ENCODE measurements at places on chromosomes 16 and 17.

DNA sequence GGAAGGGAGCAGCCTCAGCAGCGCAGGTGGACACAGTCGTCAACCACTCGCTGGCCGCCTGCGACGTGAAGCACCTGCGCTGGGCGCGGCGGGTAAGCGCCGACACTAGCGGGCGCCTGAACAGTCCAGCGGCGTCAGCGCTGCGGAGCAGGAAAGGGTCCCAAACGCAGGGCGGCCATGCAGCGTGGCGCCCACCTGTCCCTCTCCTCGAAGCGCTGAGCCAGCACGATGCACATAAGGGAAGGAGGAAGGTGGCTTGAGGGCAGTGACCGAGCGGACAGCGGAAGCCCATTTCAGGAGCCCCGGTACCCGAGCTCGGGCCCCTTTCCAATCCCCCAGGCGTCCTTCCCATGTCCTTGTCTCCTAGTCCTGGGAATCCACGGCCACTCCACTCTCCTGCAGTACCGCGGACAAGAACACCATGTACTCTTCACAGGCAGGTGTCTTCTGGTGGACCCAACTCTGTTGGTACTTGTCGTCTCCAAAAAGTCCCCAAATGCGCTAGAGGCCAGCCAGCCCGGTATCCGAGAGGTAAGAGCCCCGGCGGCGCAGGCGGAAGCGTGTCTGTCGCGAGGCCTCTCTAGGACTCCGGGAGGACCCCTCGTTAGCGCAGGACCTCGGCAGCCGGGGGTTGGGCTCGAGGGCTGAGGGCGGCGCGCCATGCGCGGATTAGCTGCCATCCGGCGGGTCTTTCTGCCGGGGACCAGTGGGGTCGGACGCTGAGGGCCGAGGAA lies 14.4 kb downstream of the ZNF232 start:
- DNase-seq = no peak

DNA sequence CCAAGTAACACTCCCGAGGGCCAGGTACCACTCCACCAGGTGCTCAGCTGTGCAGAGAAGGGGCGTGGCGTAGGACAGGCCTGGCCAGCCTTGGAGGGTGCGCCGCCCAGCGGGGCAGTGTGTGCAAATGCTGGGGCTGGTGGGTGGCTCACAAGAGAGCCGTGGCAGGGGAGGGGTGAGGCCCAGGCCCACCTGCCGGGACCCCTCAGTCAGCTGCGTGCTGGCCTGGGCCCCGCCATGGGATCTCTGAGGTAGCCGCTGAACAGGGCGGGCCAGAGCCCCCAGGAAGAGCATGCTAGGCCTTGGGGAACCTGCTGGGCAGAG lies 8.8 kb downstream of the TPSG1 start:
- no peak for DNase-seq

- DNase-seq = no peak
These were observed 309.4 kb downstream of the SEC14L1 start for GRCh38 chr17:77449908-77450741.

DNA sequence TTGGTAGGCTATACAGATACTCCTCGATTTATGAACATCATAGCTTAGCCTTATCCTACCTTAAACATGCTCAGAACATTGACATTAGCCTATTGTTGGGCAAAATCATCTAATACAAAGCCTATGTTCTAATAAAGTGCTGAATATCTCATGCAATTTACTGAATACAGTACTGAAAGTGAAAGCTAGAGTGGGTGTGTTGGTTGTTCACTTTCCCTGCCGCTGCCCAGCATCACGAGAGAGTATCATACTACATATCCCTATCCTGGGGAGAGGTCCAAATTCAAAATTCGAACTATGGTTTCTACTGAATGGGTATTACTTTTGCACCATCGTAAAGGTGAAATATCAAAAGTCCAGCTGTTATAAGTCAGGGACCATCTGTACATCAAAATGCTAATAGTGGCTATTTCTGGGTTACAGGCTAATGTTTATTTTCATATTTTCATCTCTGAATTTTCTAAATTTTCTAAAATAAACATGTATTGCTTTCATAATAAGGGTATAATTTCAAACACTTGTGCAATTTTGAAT lies 54.5 kb downstream of the NACA2 start:
- no peak for DNase-seq

- no peak for DNase-seq
These were observed 58.5 kb downstream of the TNFRSF13B start for GRCh38 chr17:16913463-16913862.

- no peak for DNase-seq
These were observed 6.1 kb downstream of the KRTAP4-9 start for GRCh38 chr17:41111151-41111885.

DNA sequence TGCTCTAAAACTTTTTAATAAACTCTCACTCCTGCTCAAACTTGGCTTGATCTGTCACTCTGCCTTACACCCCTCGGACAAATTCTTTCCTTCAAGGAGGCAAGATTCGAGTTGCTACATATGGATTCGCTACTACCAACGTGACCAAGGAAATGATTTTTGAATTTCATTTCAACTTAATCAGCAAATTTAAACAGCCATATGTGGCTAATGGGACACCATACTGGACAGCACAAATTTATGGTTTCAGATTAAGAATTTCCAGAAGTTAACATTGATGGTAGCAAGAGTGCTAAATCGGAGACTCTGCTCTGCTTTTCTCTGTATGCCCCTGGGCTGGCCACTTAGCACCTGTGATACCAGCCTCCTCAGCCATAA lies 318.2 kb upstream of the PSMD7 start:
- DNase-seq = no peak

- no peak for DNase-seq
These were observed 113.4 kb downstream of the ENGASE start for GRCh38 chr17:79188048-79188447.

- no peak for DNase-seq
These were observed 2.1 kb upstream of the MRPL28 start for GRCh38 chr16:372302-372983.

GRCh38 chr17:36938566-36939051 lies 1.3 kb downstream of the LHX1 start:
- DNase-seq = no peak

GRCh38 chr16:74760007-74760767 lies 14.4 kb downstream of the FA2H start:
- DNase-seq = no peak

- DNase-seq = no peak
These were observed 22.9 kb downstream of the ACSF3 start for GRCh38 chr16:89116341-89117226.

GRCh38 chr17:11241611-11242226 lies 706 bp downstream of the SHISA6 start:
- no peak for DNase-seq

GRCh38 chr16:78206623-78207223 lies 107.3 kb downstream of the WWOX start:
- DNase-seq = no peak

DNA sequence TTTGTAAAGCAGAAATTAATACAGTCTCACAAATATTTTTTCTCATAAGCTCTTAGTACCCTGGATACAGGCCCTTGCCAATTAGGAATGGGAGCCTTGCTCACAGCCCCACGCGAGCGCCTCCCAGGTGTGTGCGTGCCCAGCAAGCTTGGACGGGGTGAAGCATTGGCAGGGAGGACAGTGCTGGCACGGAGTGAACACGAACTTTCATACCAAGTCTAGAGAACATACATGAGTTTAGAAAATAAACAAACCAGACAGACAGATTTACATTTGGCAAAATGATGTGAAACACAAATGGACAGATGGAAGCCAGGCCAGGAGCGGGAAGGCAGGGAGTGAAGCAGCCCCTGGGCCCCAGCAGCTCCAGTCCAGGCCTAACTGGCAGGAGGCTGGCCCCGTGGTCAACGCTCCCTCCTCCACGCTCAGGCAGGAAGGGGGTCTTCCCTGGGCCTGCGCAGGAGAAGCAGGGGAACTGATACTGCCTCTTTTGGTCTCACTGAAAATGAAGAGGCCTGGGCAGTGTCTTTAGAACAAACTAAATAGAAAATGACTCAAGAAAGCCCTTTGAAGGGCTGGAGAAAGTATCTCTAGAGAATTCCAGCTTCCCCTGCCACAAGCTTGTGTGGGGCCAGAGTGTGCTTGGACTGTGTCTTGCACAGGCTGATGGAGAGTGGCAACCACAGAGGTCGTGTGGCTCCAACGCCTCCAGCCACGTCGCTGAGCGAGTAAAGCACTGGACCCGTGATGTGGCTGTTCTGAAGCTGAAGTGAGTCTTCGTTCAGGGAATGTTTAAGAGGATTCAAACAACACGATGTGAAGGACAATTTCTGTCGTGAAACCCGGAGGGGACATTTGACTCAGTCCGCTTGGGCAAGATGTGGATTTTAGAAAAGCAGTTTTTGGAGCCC lies 9.9 kb upstream of the FOXJ1 start:
- no peak for DNase-seq

DNA sequence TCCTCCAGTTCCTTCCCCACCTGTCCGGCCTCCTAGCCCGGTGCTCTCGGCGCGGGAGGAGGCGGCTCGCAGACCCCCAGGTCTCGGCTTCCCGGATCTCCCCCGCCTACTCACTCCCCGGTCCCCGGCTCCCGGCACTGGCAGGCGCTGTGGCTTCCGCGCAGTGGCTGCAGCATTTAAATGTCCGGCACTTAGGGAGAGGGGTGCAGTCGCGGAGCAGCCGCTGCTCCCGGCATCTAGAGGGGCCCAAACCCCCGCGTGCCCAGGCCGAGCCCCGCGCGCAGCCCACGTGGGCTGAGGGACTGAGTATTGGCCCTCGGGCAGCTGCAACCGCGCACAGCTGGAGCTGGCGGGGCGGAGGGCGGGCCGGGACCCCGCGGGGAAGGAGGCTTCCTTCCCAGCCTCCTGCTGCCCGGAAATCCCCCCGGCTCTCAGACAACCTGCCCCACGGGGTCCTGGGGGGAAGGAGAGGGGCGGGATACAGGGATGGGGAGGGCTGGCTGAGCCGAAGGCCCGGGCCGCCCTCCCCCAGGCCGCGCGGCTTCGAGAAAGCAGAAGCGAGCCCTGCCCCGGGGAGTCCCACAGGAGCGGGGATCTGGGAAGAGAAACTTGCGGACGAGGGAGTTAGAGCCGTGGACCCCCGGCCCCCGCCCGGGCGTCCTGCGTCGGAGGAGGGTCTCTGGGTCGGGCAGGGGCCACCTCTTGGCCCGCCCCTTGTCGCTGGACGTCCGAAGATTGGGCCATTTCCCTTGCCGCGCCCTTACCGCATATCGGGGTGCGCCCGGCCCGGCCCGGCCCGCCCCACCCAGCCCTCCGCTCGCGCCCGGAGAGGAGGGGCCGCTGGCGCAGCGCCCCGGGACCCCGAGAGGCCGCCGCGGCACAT lies at the start of gene MMP25:
Gene MMP25, plus strand, starts transcription at position 804 of the 883 bp plus-strand sequence. CDS start 357 bp downstream, outside the sequence.
- DNase-seq = no peak

- DNase-seq = no peak
These were observed 190.3 kb downstream of the ZNF423 start for GRCh38 chr16:49665482-49666230.

GRCh38 chr16:72561-73548 lies at the start of gene RHBDF1:
Gene RHBDF1, minus strand, starts transcription at chr16:72631. Its CDS starts 7,616 bp downstream, at chr16:65015.
- DNase-seq = no peak

DNA sequence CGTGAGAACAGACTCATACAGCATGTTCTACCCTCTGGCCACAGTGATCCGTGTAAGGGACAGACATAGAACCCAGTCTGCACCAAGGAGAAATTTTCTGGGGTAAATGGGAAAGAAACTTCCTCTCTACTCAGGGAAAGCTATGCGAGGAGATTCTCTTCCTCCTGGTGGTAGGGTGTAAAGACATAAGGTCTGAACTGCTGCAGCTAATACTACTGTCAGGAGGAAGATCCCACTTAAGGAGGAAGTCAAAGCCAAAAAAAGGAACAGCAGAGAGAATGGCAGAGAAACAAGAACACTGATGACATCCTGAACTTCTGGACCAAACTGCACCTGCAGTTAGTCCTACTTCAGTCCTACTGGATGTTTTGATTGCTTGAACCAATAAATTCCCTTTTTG lies 7.1 kb upstream of the TM4SF5 start:
- no peak for DNase-seq

GRCh38 chr16:83706394-83706793 lies 101.4 kb upstream of the HSBP1 start:
- DNase-seq = no peak

DNA sequence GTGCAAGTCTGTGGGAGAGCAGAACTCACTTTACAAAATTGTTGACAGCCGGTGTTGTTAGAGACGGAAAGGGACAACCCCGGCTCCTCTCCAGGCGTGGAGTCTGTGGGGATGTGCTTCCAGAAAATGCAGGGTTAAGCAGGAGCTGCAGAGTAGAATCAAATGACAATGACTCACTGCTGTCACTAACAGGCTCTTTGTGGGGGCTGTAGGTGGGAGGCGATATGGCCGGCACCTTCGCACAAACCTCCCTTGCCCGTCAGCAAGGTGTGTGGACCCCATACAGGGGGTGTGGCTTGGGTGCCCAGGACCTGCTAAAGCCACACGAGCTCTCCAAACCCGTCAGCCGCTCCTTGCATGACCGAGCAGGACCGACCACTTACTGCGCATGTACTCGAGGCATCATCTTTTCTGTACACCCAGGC lies 5.8 kb downstream of the PDK2 start:
- no peak for DNase-seq

DNA sequence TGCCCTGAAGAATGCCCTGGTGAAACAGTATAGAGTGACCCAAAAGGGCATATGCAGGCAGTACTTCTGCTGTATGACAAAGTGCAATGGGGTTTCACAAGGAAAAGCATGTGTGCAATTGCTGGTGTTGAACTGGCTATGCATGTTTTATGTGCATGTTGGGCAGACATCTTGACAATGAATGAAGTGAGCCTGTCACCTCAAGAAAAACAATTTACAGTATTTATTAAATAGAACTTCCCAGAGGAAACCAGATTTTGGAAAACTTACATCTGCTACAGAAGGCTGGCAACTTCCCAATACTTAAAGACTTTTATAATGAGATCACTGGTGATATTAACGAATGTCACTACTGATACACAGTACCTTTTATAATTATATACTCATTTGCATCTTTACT lies 30.6 kb downstream of the C17orf67 start:
- no peak for DNase-seq

- no peak for DNase-seq
These were observed 35.0 kb upstream of the C17orf78 start for GRCh38 chr17:37340804-37341203.

DNA sequence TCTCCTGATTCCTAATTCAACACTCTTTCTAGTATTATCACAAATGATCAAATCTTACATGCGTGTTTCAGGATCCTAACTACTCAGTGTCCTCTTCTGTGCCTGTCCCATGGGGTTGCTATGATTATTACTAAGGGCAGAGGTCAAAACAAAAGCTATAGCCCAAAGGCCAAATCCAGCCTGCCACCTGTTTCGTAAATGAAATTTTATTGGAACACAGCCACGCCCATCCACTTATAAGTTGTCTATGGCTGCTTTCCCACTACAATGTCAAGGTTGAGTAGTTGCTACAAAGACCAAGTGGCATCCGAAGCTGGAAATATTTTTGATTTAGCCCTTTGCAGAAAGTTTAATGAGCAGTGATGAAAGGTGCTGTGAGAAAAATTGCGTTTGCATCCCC lies 336.6 kb downstream of the TMEM114 start:
- no peak for DNase-seq

- no peak for DNase-seq
These were observed 21.6 kb downstream of the UBALD1 start for GRCh38 chr16:4593086-4593485.

- DNase-seq = no peak
These were observed 13.1 kb downstream of the DNAI2 start for GRCh38 chr17:74287031-74287602.
